ENCODE measurements at places on chromosomes 2 and 18.
A peak's percentile ranks its signal among the peaks of the same experiment; 100 is the strongest.

GRCh38 chr2:151922845-151923666 lies 94.8 kb upstream of the ARL5A start:
- no peaks in the 10 kb centered on the region for H3K4me1 ChIP-seq
- H3K36me3 ChIP-seq = no peaks in the 10 kb centered on the region
- H3K27me3 ChIP-seq = no peaks in the 10 kb centered on the region
- peak; percentile 56 for DNase-seq
- H3K4me3 ChIP-seq = no peak overlapping the region

- no peaks in the 10 kb centered on the region for H3K4me1 ChIP-seq
- H3K36me3 ChIP-seq = no peaks in the 10 kb centered on the region
- no peak overlapping the region for H3K27ac ChIP-seq
- no peak for DNase-seq
- H3K27me3 ChIP-seq = no peaks in the 10 kb centered on the region
Measured at GRCh38 chr2:144190908-144191605, 328.9 kb downstream of the ZEB2 start.

- peak overlapping the region; percentile 25 for H3K27ac ChIP-seq
- no peaks in the 10 kb centered on the region for H3K27me3 ChIP-seq
- H3K4me3 ChIP-seq = no peak overlapping the region
- peaks cover 5% of the 10 kb centered on the region for H3K36me3 ChIP-seq
- DNase-seq = peak; percentile 77
Measured at GRCh38 chr18:3281456-3282400, 19.8 kb downstream of the MYL12B start.

- no peak overlapping the region for H3K4me3 ChIP-seq
- H3K27me3 ChIP-seq = no peaks in the 10 kb centered on the region
- no peaks in the 10 kb centered on the region for H3K4me1 ChIP-seq
- DNase-seq = no peak
Measured at GRCh38 chr18:80154293-80154692, 45.2 kb downstream of the ADNP2 start.

Measured in spinal cord (tissue), 10 donors.